ENCODE measurements at places on chromosomes 7 and 10. TPM values are rescaled to one million over a fixed set of nuclear protein-coding genes. Genes with fewer than 3 reads are reported as not detected.

DNA sequence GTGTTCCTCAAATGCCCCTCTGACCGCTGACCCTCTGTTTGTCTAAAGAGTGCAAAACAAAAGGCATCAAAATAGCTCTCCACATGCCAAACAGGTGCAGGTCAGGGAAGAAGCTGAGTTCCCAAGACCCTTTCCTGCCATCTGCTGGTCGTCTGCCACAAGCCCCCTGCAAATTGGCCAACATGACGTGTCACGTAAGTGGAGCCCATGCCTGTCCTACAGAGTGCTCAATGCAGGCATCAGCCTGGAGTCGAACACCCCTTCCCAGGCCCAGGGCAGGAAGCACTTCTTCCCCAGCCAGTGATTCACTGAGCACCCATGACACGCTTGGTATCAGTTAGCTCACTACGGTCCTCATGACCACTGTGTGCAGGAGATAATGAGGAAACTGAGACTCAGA, 14.1 kb downstream of the TMEM72 start:
- no peak for DNase-seq

DNA sequence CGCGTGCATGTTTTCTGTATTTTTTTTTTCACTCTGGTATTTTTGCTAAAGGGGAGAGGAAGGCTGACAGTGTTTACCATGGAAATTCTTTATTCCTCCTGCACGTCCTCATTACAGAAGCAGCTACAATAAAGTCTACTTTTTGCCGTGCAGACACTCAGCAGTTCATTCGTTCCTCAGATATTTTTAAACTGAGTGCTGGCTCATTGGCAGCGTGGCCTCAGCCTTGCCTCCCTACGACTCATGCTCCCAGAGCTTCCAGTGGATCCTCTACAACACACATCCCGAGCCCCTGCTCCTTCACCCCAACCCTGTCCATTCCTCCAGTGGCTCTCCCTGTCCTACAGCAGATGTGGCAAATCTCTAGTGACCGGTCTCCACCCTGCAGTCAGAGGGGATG, 239.2 kb upstream of the ZMIZ1 start:
- no peak for DNase-seq

DNA sequence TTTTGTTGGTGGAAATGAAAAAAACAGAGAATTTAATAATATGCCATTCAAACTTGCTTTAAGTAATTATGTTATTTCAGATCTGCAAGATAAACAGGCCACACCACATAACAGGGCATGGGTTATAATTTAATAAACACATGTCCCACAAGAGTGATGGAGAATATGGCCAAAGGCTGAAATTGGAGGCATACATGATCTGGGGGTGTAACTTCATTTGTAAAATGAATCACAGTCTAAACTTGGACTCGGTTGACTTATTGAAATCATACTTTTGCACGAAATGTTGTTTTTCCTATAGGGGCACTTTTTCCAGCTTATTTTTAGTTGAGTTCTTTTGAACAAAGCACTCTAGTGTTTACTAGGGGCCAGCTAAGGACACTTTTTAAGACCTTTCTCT, 151.6 kb downstream of the TMEM26 start:
- DNase-seq = no peak

DNA sequence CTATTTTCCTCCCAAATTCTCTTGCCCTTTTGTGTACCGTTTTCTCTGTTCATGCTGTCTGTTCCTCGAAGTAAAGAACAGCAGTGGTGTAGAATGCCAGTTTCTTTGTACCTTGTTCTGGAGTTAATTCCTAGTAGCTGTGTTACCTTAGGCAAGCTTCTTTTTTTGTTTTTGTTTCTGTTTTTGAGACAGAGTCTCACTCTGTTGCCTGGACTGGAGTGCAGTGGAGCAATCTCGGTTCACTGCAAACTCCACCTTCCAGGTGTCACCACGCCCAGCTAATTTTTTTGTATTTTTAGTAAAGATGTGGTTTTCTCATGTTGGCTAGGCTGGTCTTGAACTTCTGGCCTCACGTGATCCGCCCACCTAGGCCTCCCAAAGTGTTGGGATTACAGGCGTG, 221.2 kb downstream of the BBS9 start:
- DNase-seq = no peak

DNA sequence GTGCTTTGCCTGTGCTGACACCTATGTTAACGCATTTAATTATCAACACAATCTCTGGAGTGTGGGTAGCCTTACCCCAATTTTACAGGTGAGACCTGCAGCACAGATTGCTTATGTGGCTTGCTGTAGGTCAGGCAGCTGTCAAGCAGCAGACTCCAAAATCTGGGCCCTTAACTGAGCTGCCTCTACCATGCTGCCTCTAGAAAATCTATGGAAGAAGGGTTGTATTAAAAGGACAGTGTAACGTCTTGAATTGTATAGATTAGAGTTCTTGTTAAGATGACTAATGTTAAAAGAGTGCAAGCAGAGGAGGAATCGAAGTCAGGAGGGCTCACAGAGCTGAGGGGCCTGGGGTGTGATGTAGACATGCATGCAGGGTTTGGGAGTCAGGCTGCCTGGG, 1.2 kb upstream of the PON3 start:
- DNase-seq = no peak

GRCh38 chr7:43516581-43517342, 66.1 kb upstream of the STK17A start:
- DNase-seq = peak; percentile 10

- DNase-seq = no peak
Observed at GRCh38 chr7:3007696-3008095, 36.0 kb downstream of the CARD11 start.

DNA sequence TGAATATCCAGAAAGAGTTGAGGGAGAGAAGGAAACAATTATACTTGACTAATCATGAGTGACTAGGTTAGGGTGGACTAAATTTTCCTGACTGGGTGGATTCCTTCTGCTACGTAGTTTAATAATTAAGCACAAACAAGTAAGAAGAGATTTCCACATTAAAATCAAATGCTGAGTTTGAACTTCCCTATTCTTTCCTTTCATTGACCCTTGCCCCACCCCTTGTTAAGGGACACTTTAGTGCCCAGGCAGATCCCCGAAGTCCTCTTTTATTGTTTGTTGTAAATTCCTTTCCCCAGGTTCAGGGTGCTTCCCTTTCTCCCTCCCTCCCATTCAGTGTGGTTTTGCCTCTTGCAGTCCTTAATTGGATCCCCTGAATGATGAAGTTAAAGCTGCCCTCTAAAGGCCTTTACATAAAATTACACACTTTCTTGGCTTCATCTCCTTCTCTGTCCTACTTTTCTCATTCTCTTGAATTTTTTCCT, 8.8 kb upstream of the SPAM1 start:
- no peak for DNase-seq

DNA sequence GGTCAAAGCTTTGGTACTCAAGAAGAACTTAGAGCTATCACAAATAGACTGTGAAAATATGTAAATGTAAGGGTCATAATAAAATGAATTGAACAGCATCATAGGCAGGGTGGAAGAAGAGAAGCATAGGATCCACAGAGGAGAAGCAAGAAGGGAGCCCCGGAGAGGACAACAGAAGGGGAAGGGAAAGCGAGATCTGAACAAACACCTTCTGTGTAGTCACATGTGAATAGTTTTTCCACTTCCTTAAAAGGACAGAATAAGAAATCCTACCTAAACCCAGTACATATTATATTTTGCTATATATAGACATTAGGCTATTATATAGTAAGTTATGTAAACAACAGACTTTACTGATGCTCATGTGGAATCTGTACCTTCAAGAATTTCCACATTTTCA, 160.2 kb downstream of the DKK1 start:
- no peak for DNase-seq

The SEMA4G gene
- total RNA-seq = 0.53 TPM

The CLRN3 gene
- total RNA-seq = not detected

The CFAP58 gene
- 0.07 TPM for total RNA-seq
